ENCODE measurements at places on chromosomes 7 and 10. TPM values are rescaled to one million over a fixed set of nuclear protein-coding genes. Genes with fewer than 3 reads are reported as not detected.

The CACUL1 gene
- total RNA-seq = 26.1 TPM

The PNLIPRP3 gene
- total RNA-seq = not detected

The GIMAP6 gene
- 5.4 TPM for total RNA-seq

The ACBD7 gene
- 4.8 TPM for total RNA-seq

The DYDC2 gene
- not detected for total RNA-seq

The EPHB4 gene
- 14.1 TPM for total RNA-seq
